ENCODE measurements at places on chromosomes 5 and 9.

DNA sequence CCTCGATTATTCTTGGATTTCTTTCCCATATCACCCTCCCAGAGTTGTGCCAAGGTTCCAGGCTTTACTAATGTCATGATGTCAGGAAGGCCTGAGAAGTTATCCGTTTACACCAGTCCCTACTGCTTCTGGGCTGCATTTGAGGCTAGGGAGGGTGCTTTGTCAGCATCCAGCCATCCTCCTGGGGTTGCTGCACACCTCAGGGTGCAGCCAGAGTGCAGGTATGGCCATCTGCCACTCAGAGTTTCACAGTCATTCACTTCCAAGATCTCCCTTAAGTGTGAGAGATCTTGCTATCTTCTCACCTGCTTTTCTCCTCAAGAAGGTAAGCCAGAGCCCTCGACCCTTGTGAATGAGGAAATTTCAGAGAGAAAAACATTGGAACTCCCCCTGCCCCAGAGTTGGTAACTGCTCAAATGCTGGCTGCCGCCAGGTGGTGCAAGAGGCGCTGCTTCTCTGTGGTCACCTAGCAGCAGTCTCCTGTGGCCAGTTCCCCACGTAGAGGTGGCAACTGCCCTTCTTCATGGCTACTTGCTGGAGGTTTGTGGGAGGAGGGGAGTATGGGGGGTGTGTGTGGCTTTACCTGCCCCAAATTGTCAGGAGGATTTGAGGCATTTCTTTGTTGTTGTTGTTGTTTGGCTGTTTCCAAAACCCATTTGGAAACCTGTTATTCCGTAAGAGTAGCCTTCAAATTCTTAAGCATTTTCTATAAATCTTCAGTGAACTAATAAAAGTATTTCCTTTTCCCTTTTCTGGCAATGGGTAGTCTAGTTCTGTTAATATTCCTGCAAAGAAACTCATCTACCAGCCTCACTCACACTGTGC lies 259.6 kb upstream of the DMRT1 start:
- H3K4me1 ChIP-seq = no peaks in the 10 kb centered on the region
- DNase-seq = no peak
- no peaks in the 10 kb centered on the region for H3K27me3 ChIP-seq

DNA sequence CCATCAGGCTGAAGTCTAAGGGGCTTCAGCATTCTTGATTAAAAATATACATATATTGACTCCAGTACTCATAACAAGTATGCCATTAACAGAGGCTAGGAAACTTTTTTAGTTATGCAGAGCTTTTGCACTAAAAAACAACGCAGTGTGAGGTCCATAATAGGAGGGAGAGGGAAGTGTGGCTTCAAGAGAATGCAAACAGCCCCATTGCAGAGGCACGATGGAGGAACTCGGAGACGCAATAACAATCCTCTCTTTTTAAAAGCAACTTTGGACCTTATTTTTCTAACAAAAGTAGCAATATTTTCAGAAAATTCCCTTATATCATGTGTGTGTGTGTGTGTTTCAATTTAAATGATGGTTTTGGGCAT lies 150.0 kb upstream of the PTCH1 start:
- H3K4me3 ChIP-seq = no peak overlapping the region
- H3K27ac ChIP-seq = no peak overlapping the region
- no peak for DNase-seq
- H3K4me1 ChIP-seq = no peaks in the 10 kb centered on the region

- H3K27me3 ChIP-seq = no peaks in the 10 kb centered on the region
- no peak for DNase-seq
- no peak overlapping the region for H3K27ac ChIP-seq
- no peaks in the 10 kb centered on the region for H3K4me1 ChIP-seq
- no peaks in the 10 kb centered on the region for H3K36me3 ChIP-seq
Measured at GRCh38 chr9:80968611-80969010, 720.7 kb downstream of the TLE1 start.

DNA sequence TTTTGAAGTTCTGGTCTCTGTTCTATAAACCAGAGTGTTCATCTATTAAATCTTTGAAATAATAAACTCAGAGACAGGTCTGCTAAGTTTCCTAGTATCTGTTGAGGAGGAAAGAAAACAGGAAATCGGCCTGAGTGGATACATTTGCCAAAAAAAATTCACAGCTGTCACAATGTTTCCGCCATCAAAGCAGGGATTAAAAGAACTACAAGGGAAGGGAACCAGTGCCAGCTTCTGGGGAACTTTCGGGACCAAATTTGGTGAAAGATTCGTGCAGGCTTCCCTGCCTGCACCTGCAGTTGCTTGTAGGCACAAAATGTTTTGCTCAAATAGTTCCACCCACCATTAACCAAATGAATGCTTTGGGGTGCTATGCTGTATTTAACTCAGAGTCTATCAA lies 267.5 kb downstream of the MSX2 start:
- no peaks in the 10 kb centered on the region for H3K4me1 ChIP-seq
- no peaks in the 10 kb centered on the region for H3K36me3 ChIP-seq
- no peak for DNase-seq
- no peak overlapping the region for H3K27ac ChIP-seq

DNA sequence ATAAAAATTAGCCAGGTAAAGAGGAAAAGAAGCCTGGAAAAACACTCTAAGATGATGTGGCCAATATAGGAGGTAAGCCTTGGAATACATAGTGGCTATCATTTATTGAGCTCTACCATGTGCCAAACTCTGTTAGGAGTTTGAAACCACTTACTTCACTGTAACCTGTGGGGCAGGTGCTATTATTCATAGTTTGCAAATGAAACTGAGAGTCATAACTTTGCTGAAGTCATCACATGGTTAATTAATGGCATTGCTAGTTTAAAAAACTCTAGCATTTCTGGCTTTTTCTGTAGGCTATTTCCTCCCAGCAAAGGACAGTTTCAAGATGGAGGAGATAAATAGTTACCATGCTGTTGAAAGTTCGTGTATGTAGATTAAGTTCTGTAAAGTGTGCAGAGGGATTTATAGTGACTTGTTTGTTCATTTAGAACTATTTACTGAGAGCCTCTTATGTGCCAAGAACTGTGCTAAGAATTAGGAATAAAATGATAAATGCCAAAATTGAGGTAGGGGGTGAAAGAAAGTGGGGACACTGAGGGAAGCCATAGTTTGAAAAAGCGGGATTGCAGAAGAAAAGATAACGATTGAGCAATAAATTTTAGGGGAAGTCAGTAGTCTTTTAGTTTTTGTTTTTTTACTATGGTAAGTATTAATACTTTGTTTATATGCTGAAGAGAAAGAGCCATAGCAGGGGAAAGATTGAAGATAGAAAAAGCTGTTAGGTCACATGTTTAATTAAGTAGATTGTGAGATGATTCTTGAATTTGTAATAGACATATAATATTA lies 57.2 kb downstream of the WDR70 start:
- H3K4me3 ChIP-seq = no peak overlapping the region
- H3K27ac ChIP-seq = no peak overlapping the region
- no peaks in the 10 kb centered on the region for H3K27me3 ChIP-seq
- no peak for DNase-seq
- H3K4me1 ChIP-seq = no peaks in the 10 kb centered on the region
- H3K36me3 ChIP-seq = no peaks in the 10 kb centered on the region

All from PC-9 (cell line).